Prostate gland (tissue), 2 donors: ENCODE measurements at places on chromosomes 4 and X. TPM values are rescaled to one million over a fixed set of nuclear protein-coding genes. Genes with fewer than 3 reads are reported as not detected.

Gene HTN3
- total RNA-seq = not detected

Gene IL21
- total RNA-seq = not detected

- no peak for DNase-seq
Measured at GRCh38 chr4:153433754-153434105, 32.4 kb upstream of the TMEM131L start.

GRCh38 chr4:47837908-47838294, at the start of gene CORIN:
Gene CORIN, minus strand, starts transcription at chr4:47838067. Its CDS starts 118 bp downstream, at chr4:47837949.
- no peak for DNase-seq

GRCh38 chr4:128006592-128006991, 41.4 kb downstream of the ABHD18 start:
- no peak for DNase-seq

DNA sequence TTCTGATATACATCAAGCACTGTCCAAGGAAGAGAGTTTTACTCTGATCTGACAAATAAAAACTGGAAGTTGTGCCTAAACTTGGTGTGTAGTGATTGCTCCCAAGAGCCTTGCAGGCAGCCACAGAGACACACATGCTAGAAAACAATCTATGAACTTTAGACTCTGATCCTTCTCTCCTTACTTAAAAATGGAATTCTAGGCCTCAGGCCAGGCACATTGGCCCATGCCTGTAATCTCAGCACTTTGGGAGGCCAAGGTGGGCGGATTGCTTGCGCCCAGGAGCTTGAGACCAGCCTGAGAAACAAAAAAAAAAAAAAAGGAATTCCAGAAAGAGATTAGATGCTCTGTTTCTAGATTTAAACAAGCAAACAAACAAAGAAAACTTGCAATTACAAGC, 45.6 kb upstream of the S100G start:
- no peak for DNase-seq

Gene RIPPLY1
- not detected for total RNA-seq

Gene NR3C2
- total RNA-seq = 17.4 TPM

DNA sequence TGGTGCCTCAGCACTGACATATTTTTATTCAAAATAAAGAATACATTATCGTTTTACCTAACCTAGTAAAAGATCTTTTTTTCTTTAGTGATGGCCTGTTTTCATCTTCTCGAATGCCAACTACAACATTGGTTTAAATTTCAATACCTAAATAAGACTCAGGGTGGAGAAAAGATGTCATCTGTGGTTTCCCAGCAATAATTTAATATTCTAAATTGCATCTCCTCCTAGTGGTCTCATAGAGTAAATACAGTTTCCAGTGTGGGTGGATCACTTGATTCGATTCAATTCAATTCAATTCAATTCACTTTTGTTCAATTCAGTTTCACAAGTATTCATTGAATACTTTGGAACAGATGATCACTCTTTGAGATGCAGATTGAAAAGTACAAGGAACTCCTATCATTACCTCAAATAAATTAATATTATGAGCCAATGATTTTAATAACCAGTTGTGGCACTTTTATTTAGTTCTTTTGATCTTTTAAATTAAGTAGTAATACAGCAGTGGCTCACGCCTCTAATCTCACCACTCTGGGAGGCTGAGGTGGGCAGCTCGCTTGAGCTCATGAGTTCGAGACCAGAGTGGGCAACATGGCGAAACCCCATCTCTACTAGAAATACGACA, 427.2 kb downstream of the FAT4 start:
- DNase-seq = no peak

DNA sequence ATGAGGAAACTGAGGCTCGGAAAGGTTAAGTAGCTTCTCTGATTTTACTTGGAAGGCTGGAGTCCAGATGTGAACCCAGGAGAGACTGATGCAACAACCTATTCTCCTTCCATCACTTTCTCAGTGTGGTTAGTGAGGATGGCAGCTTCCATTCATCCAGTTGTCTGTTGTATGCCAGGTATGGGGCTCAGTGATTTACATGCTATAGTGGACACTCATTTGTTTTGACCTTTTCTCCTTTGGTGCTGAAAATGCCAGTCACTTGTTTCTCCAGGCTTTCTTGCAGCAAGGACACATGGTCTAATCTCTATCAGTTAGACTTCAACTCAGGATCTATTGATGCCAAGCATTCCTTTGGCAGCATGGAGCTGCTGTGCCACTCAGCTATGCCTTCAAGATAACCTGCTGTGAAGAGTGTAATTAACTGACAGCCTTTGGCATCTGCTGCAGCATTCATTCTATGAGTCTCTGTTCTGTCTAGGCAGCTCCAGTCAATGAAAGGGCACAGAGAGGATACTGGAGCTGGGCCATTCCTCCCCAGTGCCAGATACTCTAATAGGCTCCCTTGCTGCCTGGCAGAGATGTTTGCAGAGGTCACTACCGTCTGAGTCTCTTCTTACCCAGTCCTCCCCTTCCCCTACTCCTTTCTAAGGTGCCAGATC, 11.0 kb upstream of the CWH43 start:
- DNase-seq = no peak

- DNase-seq = no peak
Measured at GRCh38 chr4:166839615-166840251, 394.6 kb downstream of the SPOCK3 start.

Gene PNMA6F
- total RNA-seq = 0.97 TPM

DNA sequence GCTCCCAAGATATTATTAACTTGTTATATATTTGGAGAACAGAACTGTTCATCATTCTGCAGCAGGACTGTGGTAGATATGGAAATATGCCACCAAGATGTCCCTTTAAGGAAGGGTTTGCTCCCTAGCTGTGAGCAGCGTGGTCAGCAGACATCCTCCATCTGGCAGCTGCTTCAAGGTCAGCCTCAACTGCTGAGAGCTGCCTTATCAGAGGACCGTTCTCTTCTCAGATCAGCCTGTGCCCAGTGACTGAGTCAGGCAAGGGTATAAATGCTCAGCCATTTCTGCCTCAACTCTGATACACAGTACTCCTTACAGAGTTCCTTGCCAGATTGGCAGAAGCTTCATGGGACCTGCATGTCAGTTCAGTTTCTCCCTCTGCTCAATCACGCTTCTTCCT, 63.4 kb upstream of the MAGEB2 start:
- no peak for DNase-seq

- no peak for DNase-seq
Measured at GRCh38 chrX:120761810-120762209, 113.9 kb downstream of the CT47B1 start.

Gene CFAP99
- 0.18 TPM for total RNA-seq

DNA sequence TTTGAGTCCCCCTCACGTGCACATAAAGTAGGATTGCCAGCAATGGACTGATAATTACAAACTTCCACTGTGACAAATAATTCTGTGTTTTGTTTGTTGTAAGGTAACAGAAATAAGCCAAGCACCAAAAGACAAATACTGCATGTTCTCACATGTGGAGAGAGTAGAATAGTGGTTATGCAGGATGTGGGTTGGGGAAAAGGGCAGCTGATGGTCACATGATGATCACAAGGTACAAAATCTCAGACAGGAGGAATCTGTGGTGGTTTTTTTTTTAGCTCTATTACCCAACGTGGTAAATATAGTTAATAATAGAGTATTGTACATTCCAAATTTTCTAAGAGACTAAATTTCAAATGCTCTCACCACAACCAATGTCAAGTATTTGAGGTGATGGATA, 182.3 kb downstream of the BANK1 start:
- DNase-seq = no peak

- DNase-seq = no peak
Measured at GRCh38 chr4:159235779-159236368, 133.0 kb downstream of the RAPGEF2 start.

DNA sequence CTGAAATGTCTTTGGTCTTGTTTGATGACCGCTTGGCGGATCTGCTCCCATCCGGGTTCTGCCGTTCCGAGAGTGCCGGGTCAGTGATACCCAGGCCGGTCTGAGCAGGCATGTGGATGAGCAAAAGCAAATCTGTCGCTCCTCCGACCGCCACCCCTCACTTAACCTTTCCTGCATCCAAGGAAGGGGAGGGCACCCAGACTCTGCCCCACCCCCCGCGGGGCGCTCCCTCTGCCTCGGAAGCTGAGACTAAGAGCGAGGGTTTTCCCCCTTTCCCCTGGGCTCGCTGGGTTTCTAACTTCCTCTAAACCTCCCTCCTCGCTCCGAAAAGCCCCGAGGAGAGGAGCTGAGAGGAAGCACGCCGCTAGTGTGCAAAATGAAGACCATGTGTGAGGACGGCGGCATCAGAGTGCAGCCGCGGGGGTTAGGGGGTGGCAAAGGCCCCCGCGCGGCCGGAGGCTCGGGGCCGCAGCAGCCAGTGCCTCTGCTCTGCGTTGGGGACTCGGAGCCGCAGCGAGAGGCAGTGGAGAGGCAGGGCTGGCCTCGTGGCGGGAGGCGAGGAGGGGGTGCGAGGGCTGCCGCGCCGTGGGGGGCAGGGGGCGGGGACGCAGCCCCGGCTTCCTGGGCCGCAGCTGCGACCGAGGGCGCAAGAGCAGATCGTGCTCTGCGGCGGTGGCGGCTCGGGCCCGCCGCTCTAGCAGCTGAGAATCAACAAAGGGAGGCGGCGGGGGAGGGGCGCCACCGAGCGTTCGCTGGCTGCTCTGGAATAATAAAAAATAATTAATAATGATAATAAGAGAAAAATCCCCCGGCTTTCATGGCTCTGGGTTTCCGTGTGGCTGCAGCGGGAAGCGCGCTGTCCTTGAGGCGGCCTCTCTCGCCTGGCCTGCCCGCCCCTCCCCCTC, 55.8 kb upstream of the BCOR start:
- DNase-seq = no peak

- no peak for DNase-seq
Measured at GRCh38 chrX:136189222-136189621, 41.9 kb downstream of the FHL1 start.

Gene CCSER1
- 32.2 TPM for total RNA-seq

DNA sequence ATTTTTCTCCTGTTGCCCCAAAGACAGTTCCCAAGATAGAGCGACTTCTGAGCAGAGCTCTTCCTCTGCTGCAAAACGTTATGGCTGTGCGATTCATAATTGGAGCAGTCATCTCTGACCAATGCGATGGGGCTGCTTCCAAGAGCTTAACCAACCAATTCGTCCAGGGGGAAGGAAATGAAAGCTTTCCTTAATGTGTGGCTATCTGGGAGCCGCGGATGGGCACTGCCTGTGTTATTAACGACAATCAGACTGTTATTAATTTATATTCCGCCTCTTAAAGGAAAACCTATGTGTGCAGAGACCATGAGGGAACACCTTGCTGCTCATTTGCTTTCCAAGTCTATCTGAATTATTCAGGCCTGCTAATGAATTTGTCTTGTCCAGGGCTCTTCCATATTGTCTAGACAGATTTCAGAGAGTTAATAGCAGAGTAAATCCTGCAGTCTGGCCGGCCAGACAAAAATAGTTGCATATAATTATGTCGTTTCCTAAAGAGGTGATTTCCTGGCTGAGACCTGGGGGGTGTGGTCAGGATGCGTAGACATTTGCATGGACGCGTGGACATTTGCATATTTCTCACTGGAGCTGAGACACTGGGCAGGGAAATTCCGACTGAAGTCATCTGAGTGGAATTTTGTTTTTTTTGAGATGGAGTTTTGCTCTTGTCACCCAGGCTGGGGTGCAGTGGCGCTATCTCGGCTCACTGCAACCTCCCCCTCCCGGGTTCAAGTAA, 135.4 kb downstream of the HMX1 start:
- DNase-seq = no peak

DNA sequence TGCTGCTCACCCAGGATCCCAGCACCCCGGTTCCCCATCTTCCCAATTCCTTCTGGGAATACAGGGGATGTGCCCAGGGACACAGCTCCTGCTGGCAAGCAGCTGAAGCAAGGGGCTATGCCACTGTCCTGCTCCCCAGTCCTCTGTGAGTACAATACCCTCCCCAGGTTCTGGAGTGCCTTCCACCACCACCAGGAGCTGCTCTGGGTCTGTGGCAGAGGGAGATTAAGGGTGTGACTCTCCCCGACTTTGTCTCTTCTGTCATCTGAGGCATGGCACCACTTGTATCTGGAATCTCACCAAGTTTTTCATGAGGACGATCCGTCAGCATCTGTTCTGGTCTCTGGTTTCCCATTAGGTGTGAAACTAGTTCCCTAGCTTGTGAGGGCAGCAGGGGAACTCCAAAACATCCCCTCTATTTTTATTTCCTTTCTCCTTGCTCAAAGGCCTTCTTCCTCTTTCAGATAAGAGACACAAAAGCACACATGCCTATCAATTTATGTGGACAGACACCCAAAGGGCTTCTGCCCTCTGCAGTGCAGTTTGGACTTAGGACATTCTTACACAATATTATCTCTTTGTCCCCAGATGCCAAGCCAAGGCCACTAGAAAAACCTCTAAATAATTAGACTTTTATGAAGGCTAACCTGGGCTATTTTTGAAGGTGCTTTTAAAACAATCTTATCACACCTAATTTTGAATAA, 26.8 kb downstream of the MGST2 start:
- DNase-seq = no peak

DNA sequence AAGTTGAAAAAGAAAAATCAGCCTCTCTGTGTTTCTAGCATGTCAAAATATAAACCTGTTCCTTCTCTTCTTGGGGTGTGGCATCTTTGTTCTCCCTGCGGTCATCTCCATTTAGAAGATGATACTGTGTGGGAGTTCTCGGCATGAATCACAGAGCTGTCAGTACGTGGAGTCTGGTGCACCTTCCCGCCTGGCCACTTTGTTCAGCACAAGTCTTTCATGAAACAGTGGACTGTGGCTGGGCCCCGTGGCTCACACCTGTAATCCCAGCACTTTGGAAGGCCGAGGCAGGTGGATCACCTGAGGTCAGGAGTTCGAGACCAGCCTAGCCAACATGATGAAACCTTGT, 166.5 kb downstream of the MAML3 start:
- no peak for DNase-seq

DNA sequence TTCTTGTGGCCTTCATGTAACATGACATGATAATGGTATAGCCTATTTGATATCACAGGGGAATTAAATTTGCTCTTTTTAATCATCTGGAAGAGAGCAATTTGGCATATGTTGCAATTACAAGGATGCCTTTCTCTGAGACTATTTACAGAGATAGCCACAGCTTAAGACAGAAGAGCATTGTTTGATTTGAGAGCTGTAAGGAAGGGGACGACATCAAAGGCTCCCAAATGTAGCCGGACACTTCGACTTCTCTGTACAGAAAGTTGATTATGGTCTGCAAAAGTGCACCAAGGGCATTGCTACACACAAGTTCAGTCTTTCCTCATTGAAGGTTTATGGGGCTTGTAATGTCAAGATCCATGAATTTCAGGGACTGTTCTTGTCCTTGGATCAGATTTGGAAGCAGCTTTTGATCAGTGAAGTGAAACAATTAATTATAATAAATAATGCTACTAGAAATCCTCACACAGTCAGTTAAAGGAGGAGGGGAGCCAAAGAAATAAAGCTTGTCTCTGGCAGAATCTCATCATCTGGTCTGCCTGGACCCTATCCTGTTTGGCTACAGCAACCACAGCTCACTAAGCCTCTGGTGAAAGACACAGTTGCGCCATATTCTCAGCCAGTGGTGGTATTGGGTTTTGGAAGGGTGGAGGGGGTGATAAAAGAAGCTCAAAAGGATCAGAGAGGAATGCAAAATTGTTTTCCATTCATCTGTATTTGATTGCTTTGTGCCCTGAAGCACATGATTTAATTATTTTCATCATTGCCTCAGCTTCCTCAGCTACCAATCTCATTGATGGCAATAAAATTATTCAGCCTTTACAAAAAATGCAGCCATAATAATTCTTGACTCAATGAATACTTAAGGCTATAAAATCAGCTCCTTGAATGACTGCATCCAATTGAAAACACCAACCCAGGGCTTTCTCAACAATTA, 654.3 kb upstream of the LCORL start:
- DNase-seq = no peak

- no peak for DNase-seq
Measured at GRCh38 chrX:123236859-123237258, 52.8 kb downstream of the GRIA3 start.

Gene ZNF732
- total RNA-seq = 2.3 TPM
